ENCODE measurements at places on chromosomes 3 and 15.

- no peak for DNase-seq
These were observed 166.3 kb downstream of the VGLL4 start for GRCh38 chr3:11477407-11477911.

- no peak for DNase-seq
These were observed 61.7 kb downstream of the B3GALNT1 start for GRCh38 chr3:161043336-161044035.

GRCh38 chr15:42392309-42393024 lies 33.2 kb downstream of the CAPN3 start:
- DNase-seq, result no peak

DNA sequence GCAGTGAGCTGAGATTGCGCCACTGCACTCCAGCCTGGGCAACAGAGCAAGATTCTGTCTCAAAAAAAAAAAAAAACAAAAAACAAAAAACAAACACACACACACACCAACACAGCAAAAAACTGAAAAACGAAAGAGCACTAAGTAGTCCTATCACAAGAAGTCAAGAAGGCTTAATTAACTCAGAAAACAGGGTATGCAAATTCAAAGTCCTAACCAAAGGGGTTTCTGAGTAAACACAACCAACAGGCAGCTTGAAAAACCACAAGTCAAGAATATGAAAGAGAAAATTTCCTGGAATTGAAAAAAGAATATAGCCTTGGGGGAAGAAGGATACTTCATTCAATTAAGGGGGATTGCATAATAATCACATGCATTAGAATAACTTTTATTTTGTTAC lies 37.7 kb upstream of the PARP14 start:
- DNase-seq, result no peak

Measured in WTC11 (cell line).